GM04504 (cell line): ENCODE measurements at places on chromosomes 7 and 10.

DNA sequence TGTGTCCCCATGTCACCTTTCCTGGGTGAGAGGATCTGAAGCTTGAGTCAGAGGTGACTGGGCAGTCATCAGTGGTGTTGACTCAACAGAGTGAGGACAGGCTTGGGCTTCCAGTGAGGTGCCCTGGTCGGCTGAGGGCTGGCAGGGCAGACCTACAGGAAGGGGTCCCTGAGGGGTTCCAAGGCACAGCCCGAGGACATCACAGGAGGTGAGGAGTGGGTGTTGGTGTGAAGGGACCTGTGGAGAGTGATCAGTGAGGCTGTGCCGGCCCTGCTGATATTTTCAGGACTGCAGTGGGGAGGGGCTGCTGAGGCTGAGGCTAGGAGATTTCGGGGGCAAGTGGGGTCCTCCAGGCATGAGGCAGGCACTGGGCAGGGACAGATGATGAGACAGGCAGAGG is 545.5 kb downstream of the TCERG1L start:
- no peak for DNase-seq

- no peak for DNase-seq
Observed at GRCh38 chr10:20040012-20040411, 223.8 kb downstream of the PLXDC2 start.

- no peak for DNase-seq
Observed at GRCh38 chr7:134701272-134701671, 54.6 kb downstream of the BPGM start.

- DNase-seq = no peak
Observed at GRCh38 chr10:18140149-18140956, at the start of gene CACNB2. TSS of gene CACNB2 (plus strand) at chr10:18140424.

GRCh38 chr10:124911124-124912067 is 30.5 kb upstream of the ZRANB1 start:
- DNase-seq = peak; percentile 45

GRCh38 chr10:124649214-124649613 is 95.0 kb downstream of the FAM53B start:
- no peak for DNase-seq
